ENCODE measurements at places on chromosomes 6 and 20.
A peak's percentile ranks its signal among the peaks of the same experiment; 100 is the strongest.

- ATAC-seq, result no peak
These were observed 143.0 kb downstream of the GMDS start for GRCh38 chr6:2102316-2102883.

DNA sequence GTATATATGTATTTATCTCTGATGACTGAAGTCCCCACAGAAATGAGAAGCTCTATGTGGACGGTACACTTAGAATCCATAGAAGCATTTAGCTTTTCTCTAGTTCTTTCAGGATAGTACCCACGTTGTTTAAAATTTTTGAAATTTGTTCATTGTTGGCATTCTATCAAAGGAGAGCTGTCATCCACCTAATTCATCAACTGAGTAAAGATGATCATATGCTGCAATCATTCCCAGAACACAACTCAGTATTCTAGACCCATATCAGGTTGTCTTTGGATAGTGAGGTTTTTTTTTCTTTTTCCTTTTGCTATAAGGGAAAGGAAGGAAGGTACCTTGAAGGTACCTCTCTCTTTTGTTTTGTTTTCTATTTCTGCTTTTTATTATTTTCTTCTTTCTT lies 9.3 kb downstream of the SERAC1 start:
- peak; percentile 33 for ATAC-seq

- no peak for ATAC-seq
These were observed 6.5 kb downstream of the GFOD1 start for GRCh38 chr6:13480631-13481501.

DNA sequence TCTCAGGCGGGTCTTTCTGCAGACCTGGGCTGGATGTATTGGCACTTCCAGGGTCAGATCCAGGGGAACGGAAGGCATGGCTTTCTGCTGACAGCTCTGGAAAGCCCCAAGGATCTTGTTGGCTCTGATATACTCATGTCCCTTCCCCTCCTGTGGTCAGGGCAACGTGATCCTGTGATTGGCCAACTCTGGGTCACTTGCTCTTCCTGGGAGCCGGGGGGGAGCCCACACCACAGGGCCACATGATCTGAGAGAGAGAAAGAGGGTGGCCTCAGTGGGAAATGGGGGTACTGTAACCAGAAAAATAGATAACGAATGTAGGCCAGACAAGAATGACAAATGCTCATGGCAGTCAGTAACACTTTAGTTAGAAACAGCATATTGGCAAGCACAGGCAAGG lies 223.0 kb downstream of the NFATC2 start:
- no peak for ATAC-seq

DNA sequence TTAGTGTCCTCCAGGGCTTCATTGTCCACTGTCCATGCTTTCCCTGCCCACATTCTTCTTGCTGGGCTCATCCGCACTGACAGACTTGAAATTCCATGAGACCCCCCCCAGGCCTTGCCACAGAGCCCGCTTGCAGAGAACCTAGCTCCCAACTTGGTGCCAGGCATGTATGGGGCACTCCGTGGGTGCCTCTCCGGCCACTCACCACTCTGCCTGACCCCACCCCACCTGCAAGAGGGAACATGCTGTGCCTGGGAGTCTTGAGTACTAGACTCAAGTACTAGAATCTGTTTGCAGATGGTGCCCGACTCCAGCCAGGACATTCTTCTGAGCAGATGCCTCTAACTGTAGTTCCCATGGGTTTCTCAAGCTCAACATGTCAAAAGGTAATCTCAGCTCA lies 47.9 kb downstream of the TRERF1 start:
- ATAC-seq, result no peak

GRCh38 chr6:6851059-6851948 lies 256.5 kb upstream of the RREB1 start:
- peak; percentile 72 for ATAC-seq

DNA sequence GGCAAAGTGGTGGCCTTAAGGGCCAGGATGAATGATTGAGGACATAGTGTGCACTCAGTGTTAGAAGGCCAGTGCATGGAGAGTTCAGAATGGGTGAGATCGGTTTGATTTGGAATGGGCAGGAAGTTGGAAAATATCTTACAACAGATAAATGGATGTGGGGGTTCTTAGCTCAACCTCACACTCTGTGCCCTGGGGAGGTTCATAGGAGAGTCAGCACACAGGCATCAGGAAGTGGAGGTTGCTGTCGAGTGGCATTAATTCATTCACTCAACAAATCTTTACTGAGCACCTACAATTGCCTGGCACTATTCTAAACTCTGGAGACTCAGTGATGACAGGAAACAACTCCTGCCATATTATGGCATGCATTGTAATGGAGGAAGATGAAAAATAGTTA lies 313.7 kb upstream of the SUPT3H start:
- no peak for ATAC-seq

DNA sequence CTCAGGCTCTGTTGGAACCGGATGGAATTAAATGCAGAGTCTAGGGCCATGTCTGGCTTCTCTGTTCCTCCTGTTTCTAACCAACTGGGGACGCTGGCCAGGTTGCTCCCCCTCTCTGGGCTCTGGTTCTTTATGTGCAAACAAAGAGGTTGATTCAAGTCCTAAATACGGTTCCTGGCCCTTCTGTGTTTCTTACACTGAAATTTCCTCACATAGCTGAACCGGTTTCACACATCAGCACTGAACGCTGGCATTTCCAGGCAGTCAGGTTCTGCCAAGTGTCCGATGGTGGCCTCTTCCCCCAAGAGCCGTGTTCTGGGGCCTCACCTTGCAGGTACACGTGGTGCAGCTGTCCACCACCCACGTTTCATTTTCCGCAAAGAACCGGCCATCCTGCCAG lies 13.5 kb downstream of the THBS2 start:
- no peak for ATAC-seq

DNA sequence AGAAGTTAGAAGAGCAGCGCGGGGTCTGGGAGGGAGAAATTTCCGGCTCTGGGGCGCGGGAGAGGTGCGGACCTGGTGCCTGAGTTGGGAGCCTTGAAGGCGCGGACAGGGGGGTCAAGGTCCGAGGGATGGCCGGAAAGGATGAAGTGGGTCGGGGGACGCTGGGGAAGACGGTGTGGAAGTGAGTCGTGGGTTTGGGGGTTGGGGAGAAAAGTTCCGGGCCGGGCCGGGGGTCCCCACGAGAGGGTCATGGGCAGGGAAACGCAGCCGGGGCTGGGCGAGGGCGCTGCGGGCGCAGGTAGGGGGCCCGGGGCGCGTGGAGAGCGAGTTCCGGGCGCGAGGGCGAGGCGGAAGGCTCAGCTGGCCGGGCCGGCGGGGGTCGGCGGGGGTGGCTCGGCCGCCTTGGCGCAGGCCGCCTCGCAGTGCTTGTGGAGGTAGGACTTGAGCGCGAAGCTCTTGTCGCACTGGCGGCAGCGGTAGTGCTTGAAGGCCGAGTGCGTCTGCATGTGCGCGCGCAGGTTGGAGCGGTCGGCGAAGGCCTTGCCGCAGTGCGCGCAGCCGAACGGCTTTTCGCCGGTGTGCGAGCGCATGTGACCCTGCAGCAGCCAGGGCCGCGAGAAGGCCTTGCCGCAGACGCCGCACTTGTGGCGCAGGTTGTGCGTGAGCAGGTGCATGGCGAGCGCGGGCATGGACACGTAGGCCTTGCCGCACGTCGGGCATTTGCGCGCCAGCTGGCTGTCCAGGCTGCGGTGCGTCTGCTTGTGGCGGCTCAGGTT lies 10.5 kb upstream of the SRXN1 start:
- no peak for ATAC-seq

- no peak for ATAC-seq
These were observed 97.8 kb downstream of the NKAIN2 start for GRCh38 chr6:123901436-123901835.

DNA sequence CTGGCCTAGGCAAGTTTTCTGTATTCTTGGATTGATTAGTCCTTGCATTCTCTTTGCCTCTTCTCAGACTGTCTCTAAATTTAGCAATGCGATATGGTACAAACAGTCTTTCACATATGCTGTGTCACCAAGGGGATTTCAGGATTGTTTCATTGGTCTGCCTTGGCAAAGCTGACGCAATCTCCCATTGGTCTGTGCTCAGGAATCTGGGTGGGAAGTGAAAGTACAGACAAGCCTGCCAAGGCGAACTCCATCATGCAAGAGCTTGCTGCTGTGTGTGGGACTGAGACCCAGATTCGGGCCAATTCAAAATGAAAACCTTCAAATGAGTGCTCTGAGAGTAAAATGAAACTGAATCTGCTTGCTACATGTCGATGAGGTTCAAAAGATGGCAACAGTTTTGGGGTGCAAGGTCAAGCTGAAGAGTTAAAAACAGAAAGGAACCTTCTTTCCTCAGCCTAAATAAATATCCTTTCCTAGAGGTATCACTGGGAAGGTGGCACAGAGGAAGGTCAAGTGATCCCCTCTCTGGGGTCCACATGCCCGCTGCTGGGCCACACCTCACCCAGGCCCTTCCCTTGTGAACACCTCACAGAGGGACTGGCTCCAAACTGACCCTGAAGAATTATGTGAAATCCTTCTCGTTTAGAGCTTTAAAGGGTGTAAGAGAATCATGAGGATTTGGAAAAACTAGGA lies 198.8 kb upstream of the PREP start:
- ATAC-seq, result peak; percentile 92

DNA sequence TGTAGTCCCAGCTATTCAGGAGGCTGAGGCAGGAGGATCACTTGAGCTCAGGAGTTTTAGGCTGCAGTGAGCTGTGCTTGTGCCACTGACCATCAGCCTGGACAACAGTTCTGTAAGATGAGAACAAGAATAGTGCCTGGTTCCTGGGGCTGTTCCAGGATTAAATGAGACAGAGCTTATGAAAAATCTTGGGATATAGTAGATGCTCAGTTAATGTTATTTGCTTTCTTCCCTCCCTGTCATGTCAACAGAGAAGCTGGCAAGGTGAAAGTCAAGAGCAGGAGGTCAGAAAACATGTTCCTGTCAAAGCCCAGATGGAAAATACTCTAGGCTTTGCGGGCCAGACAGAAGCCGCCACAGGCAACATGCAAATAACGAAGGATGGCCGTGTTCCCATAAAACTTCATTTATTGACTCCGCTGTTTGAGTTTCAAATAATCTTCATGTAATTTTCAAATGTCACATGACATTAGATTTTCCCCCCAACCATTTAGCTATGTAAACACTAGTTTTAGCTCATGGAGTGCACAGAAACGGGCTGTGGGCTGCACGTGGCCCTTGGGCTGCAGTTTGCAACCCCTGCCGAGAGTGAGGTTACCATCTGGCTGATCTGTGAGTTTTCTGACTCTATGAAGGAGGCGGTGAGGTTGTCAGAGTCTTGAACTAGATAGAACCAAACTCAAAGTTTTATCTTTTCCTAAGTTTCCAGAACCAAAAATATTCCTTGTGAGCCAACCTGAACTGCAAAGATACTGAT lies 63.4 kb upstream of the PMEPA1 start:
- no peak for ATAC-seq

GRCh38 chr6:42988486-42989020 lies 4.2 kb downstream of the PPP2R5D start:
- no peak for ATAC-seq

DNA sequence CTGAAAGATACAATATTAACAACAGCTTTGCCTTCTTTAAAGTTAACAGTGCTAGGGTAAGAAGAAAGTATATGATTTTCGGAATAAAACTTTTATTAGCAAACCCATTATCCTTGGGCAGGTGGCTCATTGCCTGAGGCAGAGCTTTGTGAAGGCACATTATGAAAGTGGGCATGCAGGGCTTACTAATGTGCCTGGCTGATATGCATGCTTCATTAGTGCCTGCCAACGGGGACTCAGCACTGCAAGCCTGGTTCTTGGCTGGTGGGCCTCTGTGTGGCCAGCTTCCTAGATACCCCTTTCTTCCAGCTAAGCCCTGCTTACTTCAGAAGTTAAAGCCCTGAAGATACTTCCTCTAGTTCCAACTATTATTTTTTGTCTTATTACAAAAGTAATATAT lies 481.6 kb downstream of the ADGRB3 start:
- no peak for ATAC-seq

DNA sequence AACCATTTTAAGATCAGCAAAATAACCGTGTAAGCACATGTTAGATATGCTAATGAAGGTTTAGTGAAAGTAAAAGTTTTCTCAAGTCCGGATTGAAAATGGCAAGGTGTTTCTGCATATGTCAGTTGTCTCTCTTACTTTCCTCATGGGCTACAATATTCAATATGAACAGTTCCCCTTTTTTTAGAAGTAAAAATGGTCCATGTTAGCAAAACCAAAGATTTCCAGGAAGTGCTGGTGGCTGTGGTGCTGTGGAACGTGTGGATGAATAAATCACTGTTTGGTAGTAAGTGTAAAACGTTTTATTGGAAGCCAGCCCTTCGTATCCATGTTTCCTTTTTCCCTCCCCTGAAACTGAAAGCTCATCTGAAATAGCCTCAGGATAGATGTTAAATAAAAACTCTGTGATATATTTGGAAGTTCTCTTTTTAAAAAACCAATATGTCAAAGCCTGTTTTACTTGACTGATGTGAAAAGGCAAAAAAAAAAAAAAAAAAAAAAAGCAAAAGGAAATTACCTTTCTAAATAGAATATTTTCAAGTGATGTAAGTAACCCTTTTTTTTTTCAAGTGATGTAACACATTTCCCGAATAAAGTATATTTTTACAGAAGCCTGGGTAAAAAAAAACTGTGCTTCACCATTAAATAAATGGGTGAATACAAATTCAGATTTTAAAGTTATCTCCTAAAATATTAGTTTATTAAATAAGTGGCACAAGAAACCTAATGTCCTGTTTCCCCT lies 41.9 kb downstream of the PLEKHG1 start:
- no peak for ATAC-seq

GRCh38 chr20:34062570-34063482 lies 49.2 kb downstream of the EIF2S2 start:
- ATAC-seq, result no peak

- ATAC-seq, result no peak
These were observed 9.7 kb upstream of the CLDN20 start for GRCh38 chr6:155254139-155254538.

- ATAC-seq, result no peak
These were observed 36.2 kb upstream of the HMGA1 start for GRCh38 chr6:34200340-34200971.

- ATAC-seq, result peak; percentile 76
These were observed 102.6 kb downstream of the COL21A1 start for GRCh38 chr6:56144538-56145324.

GRCh38 chr20:4516876-4517275 lies 204.8 kb upstream of the PRND start:
- no peak for ATAC-seq
